ENCODE measurements at places on chromosomes 16 and 17. TPM values are rescaled to one million over a fixed set of nuclear protein-coding genes. Genes with fewer than 3 reads are reported as not detected.

DNA sequence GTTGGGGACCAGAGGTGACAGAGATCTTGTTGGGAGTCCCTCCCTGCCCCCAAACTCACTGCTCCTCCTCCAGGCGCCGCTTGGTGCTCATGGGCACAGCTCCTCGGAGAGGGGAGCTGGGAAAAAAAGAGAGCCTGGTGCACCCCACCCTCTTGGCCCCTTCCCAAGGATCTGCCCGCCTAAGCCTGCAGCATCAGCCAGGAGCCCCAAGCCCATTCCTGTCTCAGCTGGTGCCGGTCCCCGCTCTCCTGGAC is 400 bp downstream of the HCFC1R1 start:
- peak overlapping the region; percentile 95 for H3K27ac ChIP-seq
- peaks cover 40% of the 10 kb centered on the region for H3K4me1 ChIP-seq

The ADORA2B gene
- 1.9 TPM for total RNA-seq

The GINS3 gene
- total RNA-seq, result 25.0 TPM

GRCh38 chr16:85173981-85174751 is 61.9 kb upstream of the CIBAR2 start:
- H3K36me3 ChIP-seq, result no peaks in the 10 kb centered on the region
- no peak overlapping the region for H3K27ac ChIP-seq
- H3K4me3 ChIP-seq, result no peak overlapping the region
- H3K27me3 ChIP-seq, result peaks cover 36% of the 10 kb centered on the region
- no peak for DNase-seq

- no peak overlapping the region for H3K4me3 ChIP-seq
- peaks cover 5% of the 10 kb centered on the region for H3K27me3 ChIP-seq
- H3K36me3 ChIP-seq, result no peaks in the 10 kb centered on the region
- H3K4me1 ChIP-seq, result no peaks in the 10 kb centered on the region
- H3K27ac ChIP-seq, result no peak overlapping the region
These were observed 7.8 kb upstream of the CAMKK1 start for GRCh38 chr17:3900646-3901045.

GRCh38 chr17:77440560-77440981 is 299.8 kb downstream of the SEC14L1 start:
- H3K27me3 ChIP-seq, result no peaks in the 10 kb centered on the region
- H3K36me3 ChIP-seq, result peaks cover 8% of the 10 kb centered on the region
- peak overlapping the region; percentile 99 for H3K27ac ChIP-seq
- peak overlapping the region; percentile 83 for H3K4me3 ChIP-seq
- DNase-seq, result peak; percentile 84
- peaks cover 89% of the 10 kb centered on the region for H3K4me1 ChIP-seq

The OR1A2 gene
- not detected for total RNA-seq

GRCh38 chr16:11963706-11964105 is 1.3 kb upstream of the TNFRSF17 start:
- DNase-seq, result no peak
- H3K27me3 ChIP-seq, result no peaks in the 10 kb centered on the region
- no peak overlapping the region for H3K4me3 ChIP-seq
- no peak overlapping the region for H3K27ac ChIP-seq
- no peaks in the 10 kb centered on the region for H3K36me3 ChIP-seq

DNA sequence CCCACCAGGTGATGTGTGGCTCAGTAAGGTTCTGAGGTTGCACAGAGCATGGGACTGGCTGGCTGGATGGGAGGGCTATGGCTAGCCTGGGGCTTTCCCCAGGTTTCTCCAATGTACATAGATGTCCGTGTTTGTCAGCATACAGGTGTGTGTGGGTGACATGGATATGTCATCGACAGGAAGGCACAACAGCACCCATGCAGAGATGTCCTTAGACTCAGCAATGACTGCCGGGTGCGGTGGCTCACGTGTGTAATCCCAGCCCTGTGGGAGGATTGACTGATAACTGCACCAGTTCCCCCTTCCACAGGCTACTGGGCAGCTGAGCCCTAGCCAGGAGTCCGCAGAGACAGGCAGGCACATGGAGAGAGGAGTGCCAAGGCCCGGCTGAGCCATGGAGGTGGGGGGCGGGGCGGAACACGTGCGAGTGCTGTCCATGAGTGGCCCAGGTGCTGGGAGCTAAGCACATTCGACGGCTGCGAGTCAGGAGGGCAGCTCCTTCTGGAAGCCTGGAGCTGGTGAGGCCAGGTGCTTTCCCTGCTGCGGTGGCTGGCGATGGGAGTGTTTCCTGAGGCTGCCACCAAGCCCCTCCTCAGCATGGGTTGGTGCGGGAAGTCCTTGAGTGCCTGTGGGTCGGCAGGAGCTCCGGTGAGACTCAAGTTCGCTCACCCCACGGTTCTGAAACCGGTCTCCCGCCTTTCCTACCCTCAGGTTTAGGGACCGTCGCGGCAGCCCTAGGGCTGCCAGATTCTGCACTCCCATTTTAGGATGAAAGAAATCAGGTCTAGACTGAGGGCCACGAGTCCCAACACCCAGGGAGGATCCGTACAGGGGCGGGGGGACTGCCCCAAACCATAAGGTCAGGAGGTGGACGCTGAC is 858 bp upstream of the ASPSCR1 start:
- peak overlapping the region; percentile 98 for H3K27ac ChIP-seq
- peak; percentile 75 for DNase-seq
- peaks cover 33% of the 10 kb centered on the region for H3K4me1 ChIP-seq
- peak overlapping the region; percentile 92 for H3K4me3 ChIP-seq
- peaks cover 7% of the 10 kb centered on the region for H3K36me3 ChIP-seq

The NPW gene
- 7.0 TPM for total RNA-seq

DNA sequence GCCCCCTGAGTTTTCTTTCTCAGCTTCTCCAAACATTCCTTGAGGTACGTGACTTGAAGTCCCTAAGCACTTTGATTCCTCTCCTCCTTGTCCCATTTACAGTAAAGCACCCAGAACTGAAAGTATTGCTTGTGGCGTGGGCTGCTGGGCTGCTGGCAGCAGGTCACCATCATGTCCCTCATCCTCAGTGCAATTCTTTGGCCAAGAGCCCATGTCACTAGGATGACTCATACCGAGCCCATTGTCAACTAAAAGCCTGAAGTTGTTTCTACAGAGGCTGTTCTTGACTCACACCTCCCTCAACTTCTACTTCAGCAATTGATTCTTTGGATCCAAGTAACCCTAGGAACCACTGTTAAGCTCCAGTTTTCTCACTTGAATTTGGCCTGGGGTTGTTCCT is 54.3 kb downstream of the KPNA2 start:
- peak; percentile 63 for DNase-seq
- H3K4me3 ChIP-seq, result no peak overlapping the region
- peaks cover 5% of the 10 kb centered on the region for H3K27me3 ChIP-seq

The HCRT gene
- total RNA-seq, result not detected

Data from activated CD4-positive, alpha-beta T cell treated with anti-CD3 and anti-CD28 coated beads, Interleukin-2, amount 10 ng/mL, durations not matched to agents 24 days and 14 days (primary cell).